Foreskin melanocyte (primary cell): ENCODE measurements at places on chromosomes 1 and 21.

DNA sequence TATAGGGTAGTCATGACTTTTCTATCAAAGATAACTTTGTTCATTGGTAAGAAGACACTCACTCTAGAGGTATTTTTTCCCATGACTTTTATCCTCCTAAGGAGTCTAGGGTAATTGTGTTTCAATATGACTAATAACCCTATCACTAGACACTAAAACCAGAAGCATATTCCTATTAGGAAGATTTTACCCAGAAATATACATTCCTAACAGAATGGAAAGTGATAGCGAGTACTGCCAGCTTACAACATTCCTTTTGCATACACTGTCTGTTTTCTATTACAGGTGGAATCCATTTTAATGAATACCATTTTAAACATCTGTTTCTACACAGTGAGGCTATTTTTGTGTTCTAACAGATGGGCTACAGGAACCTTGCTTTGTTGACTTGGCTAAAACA is 31.4 kb upstream of the C1orf185 start:
- no peak for DNase-seq

- DNase-seq, result no peak
Measured at GRCh38 chr1:222781251-222781650, 33.6 kb upstream of the DISP1 start.

- DNase-seq, result no peak
Measured at GRCh38 chr1:111320066-111320879, 29.6 kb downstream of the CHIA start.

GRCh38 chr1:239367196-239367810 is 19.1 kb upstream of the CHRM3 start:
- DNase-seq, result peak; percentile 2

- no peak for DNase-seq
Measured at GRCh38 chr1:156848461-156849150, 10.3 kb downstream of the INSRR start.

GRCh38 chr1:51898090-51898734 is 19.7 kb upstream of the NRDC start:
- DNase-seq, result no peak

GRCh38 chr1:65762081-65762862 is 30.4 kb upstream of the PDE4B start:
- DNase-seq, result peak; percentile 10

DNA sequence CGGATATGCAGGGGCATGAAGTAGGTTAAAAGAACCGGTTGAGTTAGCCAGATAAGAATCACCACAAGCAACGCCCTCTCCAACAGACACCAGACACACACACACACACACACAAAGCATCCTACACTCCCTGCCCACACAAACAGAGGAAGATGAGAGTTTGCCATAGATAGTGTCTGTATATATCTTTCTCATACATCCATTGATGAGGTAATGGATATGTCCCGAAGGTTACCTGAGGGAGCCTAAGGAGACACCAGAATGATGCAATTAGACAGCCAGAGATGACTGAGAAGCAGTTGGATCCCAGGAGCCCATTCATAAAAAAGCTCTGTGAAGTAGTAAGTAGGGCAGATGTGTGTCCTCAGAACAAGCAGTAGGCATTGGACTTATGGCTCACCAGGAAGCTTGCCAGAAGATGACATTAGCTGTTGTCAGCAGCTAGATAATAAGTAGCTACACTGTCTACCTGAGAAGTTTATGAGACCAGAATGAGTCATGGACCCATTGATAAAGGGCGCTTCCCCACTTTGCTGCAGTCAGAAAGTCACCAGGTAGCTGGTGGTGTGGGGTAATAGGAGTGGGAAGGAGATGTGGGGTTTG is 247.0 kb downstream of the KCNT2 start:
- DNase-seq, result no peak
